ENCODE measurements at places on chromosomes 11 and 22.

GRCh38 chr11:108131993-108132392 lies 10.6 kb downstream of the ACAT1 start:
- no peak for DNase-seq

DNA sequence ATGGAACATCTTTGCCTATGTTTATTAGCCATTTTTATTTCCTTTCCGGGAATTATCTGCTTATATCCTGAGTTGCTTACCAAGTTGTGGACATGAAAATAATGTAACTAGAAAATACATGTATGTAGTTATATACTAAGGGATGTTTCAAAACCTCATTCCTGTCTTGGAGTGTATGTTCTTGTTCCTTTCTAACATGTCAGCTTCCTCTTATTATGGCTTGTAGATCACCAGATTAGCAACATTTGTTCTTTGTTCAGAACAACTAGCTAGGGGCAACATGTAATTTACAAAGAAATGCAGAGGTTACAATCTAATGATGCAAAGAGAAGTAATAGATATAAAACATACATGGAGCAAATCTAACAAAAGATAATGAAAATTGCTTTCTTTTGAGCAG lies 13.1 kb upstream of the TMEM123 start:
- DNase-seq = no peak

DNA sequence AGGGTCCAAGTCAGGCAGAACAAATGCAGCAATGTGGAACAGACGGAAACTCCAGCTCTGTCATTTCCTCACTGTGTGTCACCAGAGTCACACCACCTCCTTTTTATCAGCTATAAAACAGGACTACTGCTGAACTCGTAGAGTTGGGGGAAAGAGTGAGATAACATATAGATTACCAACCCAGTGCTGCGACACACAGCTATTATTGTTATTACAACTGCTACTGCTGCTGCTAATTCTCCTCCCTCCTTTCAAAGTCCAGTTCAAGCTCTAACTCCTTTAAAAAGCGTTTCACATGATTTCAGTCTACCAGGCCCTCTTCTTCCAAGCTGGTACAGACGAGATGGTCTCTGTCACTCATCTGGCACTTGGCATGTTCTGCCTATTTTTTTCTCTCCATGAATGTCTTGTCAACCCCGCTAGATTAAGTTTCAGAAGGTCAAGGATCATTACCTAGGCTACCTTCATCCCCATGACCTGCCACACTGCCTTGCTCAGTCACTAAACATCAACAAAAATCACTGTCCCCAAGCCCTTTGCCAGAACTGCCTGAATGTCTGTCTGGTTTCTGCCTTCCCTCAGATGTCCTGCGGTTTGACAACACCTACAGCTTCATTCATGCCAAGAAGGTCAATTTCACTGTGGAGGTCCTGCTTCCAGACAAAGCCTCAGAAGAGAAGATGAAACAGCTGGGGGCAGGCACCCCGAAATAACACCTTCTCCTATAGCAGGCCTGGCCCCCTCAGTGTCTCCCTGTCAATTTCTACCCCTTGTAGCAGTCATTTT lies 3.7 kb upstream of the MTFP1 start:
- no peak for DNase-seq

DNA sequence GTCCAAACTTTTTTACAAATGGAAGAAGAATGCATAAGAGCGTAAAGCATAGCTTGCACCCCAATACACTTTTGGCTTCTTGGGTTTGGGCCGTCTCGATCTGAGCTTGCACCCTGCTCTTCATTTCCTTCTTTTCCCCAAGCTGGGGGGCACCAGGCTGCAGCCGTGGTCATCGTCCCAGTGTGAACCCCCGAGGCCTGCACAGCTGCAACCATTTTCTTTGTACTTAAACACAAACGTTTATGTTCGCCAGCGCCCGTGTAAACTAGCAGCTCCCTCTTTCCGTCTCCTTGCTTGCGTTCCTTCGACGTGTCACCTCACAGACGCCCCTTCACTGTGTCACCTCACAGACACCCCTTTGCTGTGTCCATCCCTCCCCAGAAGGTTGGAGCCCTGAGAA lies 10.1 kb downstream of the KRTAP5-5 start:
- no peak for DNase-seq

DNA sequence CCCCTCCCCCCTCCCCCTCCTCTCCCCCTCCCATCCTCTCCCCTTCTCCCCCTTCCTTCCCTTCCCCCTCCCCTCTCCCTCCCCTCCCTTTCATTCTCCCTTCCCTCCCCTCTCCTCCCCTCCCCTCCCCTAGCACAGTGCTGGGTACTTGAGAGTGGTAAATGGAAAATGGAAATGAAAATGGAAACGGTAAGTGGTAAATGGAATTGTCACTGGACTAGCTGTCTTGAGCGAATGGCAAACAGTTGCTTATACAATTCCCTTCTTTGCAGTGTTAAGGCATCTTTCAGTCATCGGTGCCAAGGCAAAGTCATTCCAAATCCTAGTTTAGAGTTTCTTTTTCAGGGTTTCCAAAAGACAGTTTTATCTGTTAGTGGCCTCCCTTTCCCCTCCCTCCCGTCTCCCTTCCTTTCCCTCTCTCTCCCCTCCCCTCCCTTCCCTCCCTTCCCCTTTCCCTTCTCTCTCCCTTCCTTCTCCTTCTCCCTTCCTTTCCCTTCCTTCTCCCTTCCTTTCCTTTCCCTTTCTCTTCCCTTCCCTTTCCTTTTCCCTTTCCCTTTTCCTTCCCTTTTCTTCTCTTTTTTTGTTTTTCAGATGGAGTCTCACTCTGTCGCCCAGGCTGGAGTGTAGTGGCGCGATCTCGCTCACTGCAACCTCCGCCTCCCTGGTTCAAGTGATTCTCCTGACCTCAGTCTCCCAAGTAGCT lies 47.3 kb downstream of the GRAMD1B start:
- no peak for DNase-seq

DNA sequence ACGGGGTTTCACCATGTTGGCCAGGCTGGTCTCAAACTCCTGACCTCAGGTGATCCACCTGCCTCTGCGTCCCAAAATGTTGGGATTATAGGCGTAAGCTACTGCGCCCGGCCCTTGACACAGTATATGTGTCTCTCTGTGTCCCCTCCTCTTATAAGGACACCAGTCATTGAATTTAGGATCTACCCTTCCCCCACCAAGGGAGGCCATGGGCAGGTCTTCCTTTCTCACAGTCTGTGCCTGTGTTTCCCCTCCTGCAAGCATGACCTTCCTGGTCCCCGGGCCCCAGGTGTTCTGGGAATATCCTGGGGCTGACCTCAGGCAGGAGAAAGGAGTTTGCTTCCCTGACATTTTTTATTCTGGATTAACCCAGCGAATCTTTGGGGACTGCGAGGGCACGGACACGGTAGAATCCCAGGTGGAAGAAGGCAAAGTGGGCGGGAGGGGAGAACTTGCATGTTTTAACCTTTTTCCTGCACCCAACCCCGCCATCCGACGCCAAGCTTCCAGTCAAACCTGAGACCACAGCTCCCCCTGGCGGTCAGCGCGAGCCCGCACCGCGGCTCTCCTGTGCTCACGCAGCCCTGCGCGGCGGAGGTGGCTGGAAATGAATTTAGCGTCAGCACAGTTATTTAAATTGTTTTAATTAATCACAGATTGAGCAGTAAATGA lies 42.1 kb upstream of the ISX start:
- no peak for DNase-seq

- DNase-seq = no peak
Measured at GRCh38 chr11:116826751-116827431, 2.8 kb upstream of the APOC3 start.

DNA sequence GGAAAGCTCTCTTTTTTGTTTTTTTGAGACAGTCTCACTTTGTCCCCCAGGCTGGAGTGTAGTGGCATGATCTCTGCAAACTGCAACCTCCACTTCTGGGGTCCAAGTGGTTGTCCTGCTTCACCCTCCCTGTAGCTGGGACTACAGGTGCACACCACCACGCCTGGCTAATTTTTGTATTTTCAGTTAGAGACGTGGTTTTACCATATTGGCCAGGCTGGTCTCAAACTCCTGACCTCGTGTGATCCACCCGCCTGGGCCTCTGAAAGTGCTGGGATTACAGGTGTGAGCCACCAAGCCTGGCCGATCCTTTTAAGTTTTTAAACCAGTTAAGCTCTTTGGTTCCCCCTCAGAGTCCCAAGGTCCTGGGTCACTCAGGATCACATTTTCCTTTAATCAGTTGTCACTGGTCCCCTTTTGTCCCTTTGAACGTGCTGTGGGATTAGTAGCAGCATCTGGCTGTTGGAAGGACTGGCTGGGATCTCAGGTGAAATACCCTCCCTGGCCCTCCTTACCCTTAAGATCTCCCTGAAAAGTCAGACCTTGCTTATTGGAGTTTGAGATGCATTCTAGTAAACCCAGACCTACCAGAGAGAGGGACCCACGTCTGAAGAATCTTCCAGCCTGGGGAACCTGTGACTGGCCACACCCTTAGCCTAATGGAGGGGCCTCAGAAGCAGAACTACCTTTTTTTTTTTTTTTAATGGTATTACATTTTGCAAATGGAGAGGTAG lies 8.1 kb downstream of the MALAT1 start:
- no peak for DNase-seq

DNA sequence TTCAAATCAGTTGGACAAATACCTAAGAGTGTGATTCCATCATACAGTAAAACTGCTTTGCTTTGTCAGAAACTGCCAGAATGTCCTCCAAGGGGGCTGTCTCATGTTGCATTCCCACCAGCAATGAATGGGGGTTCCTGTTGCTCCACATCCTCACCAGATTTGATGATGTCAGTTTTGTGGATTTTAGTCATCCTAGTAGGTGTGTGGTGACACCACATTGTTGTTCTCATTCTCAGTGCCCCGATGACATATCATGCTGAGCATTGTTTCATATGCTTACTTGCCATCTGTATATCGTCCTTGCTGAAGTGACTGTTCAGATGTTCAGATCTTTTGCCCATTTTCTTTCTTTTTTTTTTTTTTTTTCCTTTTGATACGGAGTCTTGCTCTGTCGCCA lies 37.0 kb downstream of the CDPF1 start:
- no peak for DNase-seq

- no peak for DNase-seq
Measured at GRCh38 chr11:95557376-95557775, 232.2 kb downstream of the FAM76B start.

GRCh38 chr22:27740202-27740748 lies 61.3 kb downstream of the MN1 start:
- DNase-seq = no peak

DNA sequence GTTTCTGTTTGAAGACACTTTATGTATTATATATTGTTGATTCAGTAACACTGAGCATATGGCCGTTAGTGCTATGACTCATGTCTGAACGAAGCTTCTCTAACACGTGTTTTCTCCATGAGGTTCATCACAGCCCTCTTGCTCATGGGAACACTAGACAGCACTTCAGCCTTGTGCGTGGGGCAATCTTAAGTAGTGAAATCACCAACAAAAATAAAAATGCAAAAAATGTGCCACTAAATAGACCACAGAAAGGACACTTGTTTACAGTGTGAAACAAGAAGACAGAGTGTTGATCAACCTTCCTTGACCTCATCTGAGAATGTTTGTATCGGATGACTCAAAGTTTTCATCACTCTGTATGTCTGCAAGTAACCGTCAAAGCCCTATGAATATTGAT lies 94.5 kb downstream of the FDX1 start:
- DNase-seq = no peak

DNA sequence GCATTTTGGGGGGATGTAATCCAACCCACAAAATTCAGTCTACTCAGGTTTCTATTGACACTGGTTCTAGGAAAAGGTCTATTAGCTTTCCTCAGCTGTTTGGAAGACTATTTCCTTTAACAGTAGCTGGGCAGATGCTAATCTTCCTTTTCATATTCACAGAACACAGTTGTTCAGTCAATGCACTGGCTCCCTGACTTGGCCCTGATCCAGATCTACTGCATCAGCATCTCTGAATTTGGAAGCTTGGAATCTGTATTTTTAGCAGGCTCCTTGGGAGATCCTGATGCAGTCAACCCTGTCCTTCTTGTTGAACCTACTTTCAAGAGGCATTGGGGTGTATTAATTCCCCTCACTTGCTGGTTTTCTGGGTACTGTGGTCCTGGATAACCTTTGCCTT lies 6.3 kb downstream of the HTATIP2 start:
- DNase-seq = no peak

DNA sequence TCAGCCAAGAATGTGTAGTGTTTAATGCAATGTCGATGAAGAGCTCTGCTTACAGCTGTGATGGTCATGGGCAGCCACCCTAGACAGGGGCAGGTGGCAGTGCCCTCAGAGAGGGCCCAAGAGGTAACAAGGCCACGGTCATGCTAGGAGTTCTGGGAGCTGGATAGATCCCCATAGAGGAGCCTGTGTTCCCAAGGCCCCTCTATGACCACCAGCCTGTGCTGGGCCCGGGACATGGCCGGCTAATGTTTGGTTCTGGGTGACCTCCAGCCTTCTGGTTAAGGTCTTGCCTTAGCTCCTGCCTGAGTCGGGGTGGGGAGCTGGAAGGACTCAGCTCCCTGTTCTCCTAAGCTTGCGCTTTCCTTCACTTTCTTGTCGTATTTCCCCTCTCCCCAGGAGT lies 65.1 kb downstream of the GRIK4 start:
- DNase-seq = no peak

DNA sequence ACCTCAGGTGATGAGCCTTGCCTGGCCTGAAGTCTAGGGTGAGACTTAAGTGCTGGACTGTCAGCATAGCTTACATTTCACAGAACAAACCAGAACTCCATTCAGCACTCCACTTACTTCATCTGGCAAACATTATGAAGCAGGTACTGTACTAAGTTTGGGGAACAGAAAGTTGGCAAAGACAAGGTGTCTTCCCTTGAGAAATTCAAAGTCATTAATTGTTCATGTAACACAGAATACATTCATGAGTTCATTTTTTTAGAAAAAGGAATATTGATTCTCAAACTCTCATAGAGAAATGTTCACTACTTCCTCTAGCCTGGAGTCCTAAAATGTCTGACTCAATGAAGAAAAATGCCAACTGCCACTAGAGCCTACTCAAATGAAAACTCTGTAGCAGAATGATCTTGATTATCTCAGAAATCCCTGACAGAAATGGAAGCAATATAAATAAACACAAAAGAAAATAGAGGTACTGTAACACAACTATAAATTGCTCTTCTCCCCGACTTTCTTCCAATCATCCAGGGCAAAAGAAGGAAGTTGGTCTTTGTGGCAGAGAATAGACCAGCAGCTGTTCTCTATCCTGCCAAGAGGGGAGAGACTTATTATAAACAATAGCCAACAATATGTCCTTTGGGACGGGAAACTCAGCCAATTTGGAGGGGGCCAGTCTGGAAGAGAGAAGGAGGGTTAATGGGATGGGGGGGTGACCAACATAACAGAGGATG lies 129.2 kb upstream of the MTMR2 start:
- DNase-seq = no peak

DNA sequence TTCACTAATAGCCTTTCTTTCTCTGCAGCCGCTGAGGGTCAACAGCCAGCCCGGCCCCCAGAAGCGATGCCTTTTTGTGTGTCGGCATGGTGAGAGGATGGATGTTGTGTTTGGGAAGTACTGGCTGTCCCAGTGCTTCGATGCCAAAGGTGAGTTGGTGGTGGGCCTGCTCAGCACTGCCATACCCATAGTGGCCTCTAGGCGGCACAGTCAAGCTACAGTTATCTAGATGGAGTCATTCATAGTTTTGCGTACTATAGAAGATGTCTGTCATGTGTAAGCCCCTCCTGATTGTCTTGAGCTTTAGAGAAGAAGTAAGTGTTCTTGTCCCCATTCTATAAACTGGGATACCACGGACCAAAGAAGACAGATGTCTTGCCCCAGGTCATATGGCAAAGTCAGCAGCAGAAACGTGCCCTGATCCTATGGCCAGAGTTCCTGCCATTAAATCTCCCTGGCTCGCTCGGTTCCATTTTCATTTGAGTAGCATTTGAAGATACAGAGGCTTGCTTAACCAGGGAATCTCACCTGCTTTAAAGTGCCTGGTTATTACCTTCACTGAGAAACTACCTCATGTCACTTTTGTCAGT lies 42.1 kb upstream of the CRTAM start:
- DNase-seq = no peak
